ENCODE measurements at places on chromosomes 16 and 17. TPM values are rescaled to one million over a fixed set of nuclear protein-coding genes. Genes with fewer than 3 reads are reported as not detected.

The EVPLL gene
- total RNA-seq = not detected

The RCVRN gene
- total RNA-seq = not detected

The ENPP7 gene
- not detected for total RNA-seq

The JPH3 gene
- total RNA-seq = 1.9 TPM

The LDAF1 gene
- 20.6 TPM for total RNA-seq

The ZNF624 gene
- 3.3 TPM for total RNA-seq

The SLC13A5 gene
- 0.13 TPM for total RNA-seq

The HSF4 gene
- total RNA-seq = 10.6 TPM

The GNPTG gene
- total RNA-seq = 29.3 TPM

The BRIP1 gene
- 5.8 TPM for total RNA-seq

The TNFSF13 gene
- 0.94 TPM for total RNA-seq

The UTP18 gene
- 69.3 TPM for total RNA-seq

The MFSD6L gene
- total RNA-seq = not detected

The PRR11 gene
- 47.6 TPM for total RNA-seq

The CES1 gene
- total RNA-seq = 30.3 TPM

The CA5A gene
- total RNA-seq = not detected

The BEAN1 gene
- total RNA-seq = 4.4 TPM

The CSHL1 gene
- not detected for total RNA-seq

The CACNG5 gene
- total RNA-seq = 0.21 TPM

The TMEM235 gene
- not detected for total RNA-seq

The NKD1 gene
- total RNA-seq = 0.30 TPM

The GPR139 gene
- total RNA-seq = not detected

The SMCR8 gene
- total RNA-seq = 18.5 TPM

The TVP23C gene
- total RNA-seq = 8.5 TPM

The VTN gene
- total RNA-seq = 19.3 TPM

The PRSS22 gene
- total RNA-seq = 4.1 TPM

The OTOP3 gene
- not detected for total RNA-seq

The MYH8 gene
- not detected for total RNA-seq

The PIGW gene
- total RNA-seq = 27.0 TPM

The MYH1 gene
- total RNA-seq = not detected

The ASB16 gene
- 0.17 TPM for total RNA-seq

The MTSS2 gene
- total RNA-seq = 35.8 TPM

The MT4 gene
- not detected for total RNA-seq

The KRTAP4-5 gene
- total RNA-seq = not detected

The RAB26 gene
- 3.9 TPM for total RNA-seq

The ZNF778 gene
- 13.1 TPM for total RNA-seq

The CX3CL1 gene
- 0.32 TPM for total RNA-seq

The ABCA3 gene
- 16.3 TPM for total RNA-seq

The CES3 gene
- total RNA-seq = 1.7 TPM

The CCL7 gene
- 0.45 TPM for total RNA-seq

The TLCD1 gene
- total RNA-seq = 50.8 TPM

The PHB1 gene
- 464 TPM for total RNA-seq

The CFAP97D1 gene
- not detected for total RNA-seq
